ENCODE measurements at places on chromosomes 16 and 17. TPM values are rescaled to one million over a fixed set of nuclear protein-coding genes. Genes with fewer than 3 reads are reported as not detected.

GRCh38 chr17:18318117-18318516 lies 3.0 kb downstream of the SMCR8 start:
- DNase-seq = no peak
- peaks cover 37% of the 10 kb centered on the region for H3K4me1 ChIP-seq
- H3K4me3 ChIP-seq = no peak overlapping the region
- no peaks in the 10 kb centered on the region for H3K27me3 ChIP-seq

DNA sequence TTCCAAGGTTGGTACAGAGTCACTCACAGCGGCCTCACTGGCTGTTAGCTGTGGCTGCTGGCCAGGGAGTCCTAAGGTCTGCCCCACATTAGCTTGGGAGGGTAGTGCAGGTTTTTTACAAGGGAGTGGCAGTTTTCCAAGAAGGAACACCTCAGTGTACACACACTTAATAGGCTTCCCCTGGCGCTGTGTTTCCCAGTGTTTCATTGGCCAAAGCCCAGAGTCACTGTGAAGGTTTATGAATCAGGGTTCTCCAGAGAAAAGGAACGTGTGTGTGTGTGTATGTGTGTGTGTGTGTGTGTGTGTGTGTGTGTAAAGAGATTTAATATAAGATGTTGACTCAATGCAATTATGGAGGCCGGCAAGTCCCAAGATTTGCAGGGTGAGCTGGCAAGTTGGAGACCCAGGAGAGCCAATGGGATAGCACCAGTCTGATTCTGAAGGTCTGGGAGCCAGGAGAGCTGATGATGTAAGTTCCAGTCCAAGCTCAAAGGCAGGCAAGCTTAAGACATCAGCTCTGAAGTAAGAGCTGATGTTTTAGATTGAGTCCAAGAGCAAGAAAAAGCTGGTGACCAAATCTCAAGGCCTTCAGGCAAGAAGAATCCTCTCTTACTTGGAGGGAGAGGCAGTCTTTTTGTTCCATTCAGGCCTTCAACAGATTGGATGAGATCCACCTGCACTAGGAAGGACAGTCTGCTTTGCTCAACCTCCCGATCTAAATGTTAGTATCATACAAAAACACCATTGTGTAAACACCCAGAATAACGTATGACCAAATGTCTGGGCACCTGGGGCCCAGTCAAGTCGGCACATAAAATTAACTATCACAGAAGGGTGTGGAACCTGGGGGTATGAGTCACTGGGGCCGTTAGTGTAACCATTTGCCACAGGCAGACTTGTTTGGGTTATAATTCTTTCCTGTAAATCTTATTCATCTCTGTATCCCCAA lies 206.8 kb downstream of the PRKCA start:
- peak; percentile 87 for DNase-seq
- no peak overlapping the region for H3K4me3 ChIP-seq
- no peaks in the 10 kb centered on the region for H3K27me3 ChIP-seq
- peaks cover 32% of the 10 kb centered on the region for H3K4me1 ChIP-seq
- no peaks in the 10 kb centered on the region for H3K36me3 ChIP-seq

DNA sequence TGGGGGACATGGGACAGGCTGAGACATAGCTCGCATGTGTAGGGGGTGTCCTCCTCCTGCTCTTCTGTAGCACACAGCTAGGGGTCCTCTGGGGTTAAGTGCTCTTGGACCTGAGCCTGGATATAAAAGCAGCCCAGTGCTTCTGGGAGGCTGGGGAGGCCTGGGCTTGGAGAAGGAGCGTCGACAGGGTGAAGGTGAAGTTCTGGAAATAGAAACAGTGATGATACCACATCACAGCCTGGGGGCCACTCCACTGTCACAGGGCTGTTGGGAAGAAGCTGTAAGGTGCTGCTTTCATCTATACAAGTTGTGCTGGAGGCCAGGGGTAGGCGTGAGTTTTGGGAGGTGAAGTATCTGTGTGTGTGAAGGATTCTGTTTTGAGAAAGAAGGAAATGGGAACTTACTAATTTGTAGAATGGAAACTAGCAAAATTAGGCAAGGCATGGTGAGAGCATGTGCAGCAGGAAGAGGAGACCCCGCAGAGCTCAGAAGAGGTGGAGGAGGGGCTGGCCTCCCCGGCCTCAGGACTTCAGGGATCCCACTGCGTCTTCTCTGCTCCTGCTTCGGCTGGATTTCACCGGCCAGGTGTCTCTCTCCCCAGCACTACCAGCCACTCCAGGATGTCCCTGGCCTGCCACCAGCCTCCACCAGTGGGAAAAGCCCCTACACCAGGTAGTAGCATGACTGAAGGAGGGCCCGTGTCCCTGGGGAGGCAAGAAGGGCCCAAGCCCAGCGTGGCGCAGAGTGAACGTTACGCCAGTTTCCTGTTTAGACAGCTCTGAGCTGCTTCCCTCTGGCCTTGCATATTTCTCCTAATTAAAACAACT lies 19.4 kb downstream of the PLCG2 start:
- H3K4me3 ChIP-seq = no peak overlapping the region
- no peak overlapping the region for H3K27ac ChIP-seq
- H3K4me1 ChIP-seq = no peaks in the 10 kb centered on the region
- H3K36me3 ChIP-seq = no peaks in the 10 kb centered on the region
- peaks cover 8% of the 10 kb centered on the region for H3K27me3 ChIP-seq

Gene NPTX1
- total RNA-seq = 0.48 TPM

Gene CENPN
- total RNA-seq = 16.4 TPM

Gene CHST4
- total RNA-seq = not detected

Measured in astrocyte (in vitro differentiated cells and primary cell).